Activated T-helper 9 cell treated with anti-CD3 and anti-CD28 coated beads, Interleukin-2, amount 50 U/mL, for 16 hours (primary cell): ENCODE measurements at places on chromosomes 12 and 14.

DNA sequence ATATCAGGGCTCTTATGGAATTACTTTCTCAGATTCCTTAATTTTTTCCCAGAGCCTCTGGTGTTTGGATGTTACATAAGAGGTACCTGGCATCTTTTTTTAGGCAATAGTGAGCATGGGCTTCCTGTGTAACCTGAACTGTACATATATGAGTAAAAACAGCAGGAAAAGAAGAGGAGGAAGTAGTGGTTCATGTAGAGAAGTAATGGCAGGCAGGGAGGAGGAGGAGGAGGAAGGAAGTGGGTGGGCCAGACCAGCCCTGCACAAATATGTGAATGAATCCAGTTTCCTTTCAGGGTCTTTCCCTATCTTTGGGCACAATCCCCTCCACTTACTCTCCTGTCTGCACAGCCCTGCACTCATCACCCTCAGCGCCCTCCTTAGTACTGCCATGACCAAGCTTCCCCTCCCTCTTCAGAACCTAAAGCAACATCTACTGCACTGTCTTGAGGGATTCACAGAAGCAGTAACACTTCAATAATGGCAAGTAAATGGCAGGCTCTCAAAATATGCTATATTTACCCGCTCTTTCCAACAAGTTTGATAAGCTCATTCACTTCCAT, 40.9 kb upstream of the GSG1 start:
- no peak for DNase-seq

DNA sequence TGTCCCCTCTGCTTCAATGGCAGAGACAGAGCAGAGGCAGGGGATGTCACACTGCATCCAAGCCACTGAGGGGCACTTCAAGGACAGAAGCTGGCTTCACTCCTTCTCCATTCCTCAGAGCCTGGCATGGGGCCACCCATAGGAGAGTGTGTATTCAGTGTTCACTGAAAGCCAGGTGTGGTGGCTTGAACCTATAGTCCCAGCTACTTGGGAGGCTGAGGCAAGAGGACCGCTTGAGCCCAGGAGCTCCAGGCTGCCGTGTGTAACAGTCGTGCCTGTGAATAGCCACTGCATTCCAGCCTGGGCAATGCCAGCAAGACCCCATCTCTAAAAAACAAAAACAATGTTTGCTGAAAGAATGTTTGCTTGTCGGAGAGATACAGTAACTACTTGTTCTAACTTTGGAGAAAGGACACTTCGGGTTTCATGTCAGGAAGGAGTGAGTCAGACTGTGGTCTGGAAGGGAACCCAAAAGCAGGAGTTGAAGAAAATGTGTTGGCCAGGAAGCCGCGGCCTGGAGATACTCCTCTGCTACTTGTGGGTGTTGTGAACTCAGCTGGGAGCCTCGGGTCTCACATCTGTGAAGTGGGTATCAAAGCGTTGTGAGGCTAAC, 43.4 kb downstream of the ELK3 start:
- peak; percentile 48 for DNase-seq

GRCh38 chr14:103534576-103535061, 5.6 kb downstream of the TRMT61A start:
- no peak for DNase-seq

- no peak for DNase-seq
Observed at GRCh38 chr14:62557416-62557815, 487.8 kb downstream of the KCNH5 start.

GRCh38 chr14:98006008-98006407, 1208.8 kb downstream of the VRK1 start:
- no peak for DNase-seq

DNA sequence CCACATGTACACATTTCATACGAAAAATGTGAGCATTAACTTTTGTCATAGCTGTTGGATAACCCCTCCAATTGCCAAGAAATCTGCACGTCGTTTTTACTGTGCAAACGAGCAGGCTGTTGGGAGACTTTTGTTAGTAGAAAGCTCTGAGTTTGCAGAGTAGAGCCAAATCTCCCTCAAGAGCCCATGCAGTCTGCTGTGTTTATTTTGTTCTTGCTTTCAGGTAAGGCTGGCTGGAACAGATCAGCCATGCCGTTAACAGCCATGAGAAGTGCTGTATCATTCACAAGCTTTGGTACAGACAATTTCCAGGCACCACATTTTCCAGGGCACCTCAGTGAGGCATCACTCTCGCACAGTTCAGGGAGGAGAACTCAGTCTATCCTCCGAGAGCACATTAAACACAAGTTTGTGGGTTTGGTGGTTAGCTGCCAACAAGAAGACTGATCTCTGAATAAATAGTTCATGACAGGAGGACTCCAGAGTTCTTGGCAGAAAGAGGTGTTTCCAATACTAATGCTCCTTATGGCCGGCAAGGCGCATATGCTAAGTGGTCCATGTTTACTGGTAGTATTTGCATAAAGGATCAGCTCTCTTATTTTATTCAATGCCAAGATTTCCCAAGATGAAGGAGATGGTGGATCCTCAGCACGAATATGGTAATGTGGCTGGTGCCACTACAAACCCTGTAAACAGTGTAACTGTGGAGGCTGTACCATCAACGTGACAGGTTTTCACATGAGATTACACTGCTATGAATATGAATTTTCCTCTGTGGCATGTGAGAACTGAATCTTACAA, 30.3 kb upstream of the PELI2 start:
- no peak for DNase-seq

DNA sequence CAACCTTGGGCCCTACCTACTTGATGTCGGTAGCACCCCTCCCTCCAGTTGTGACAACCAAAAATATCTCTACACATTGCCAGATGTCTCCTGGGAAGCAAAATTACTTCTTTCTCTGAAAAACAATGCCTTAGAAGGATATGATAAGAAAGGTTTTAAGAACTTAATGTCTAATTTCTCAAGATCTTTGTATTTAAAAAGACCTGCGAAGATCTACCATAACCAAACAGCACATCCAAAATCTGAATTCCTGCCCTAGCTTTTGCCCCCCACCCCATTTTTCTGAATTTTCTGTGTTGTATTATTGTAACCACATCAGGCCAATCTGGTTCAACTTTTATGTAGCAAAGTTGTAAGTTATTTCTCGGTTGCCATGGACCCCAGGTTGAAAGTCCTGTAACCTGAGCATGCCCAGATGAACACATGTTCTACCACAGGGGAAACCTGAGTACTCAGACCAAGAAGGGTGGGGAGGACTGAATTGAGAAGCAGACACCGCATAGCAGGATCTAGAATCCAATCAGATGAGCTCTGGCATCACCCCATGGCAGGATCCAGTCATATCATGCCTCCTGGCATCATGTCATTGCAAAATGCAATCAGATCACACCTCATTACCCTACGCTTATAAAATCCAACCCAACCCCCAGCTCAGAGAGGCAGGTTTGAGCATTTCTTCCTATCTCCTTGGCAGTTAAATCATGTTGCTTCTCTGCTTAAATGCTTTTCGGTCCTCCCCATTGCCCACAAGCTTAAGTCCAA, 8.7 kb downstream of the TMEM253 start:
- no peak for DNase-seq
